ENCODE measurements at places on chromosomes 3 and 15. TPM values are rescaled to one million over a fixed set of nuclear protein-coding genes. Genes with fewer than 3 reads are reported as not detected.

GRCh38 chr3:148975696-148976095, 15.6 kb upstream of the GYG1 start:
- no peaks in the 10 kb centered on the region for H3K36me3 ChIP-seq
- no peak for DNase-seq
- H3K4me1 ChIP-seq = peaks cover 2% of the 10 kb centered on the region
- no peak overlapping the region for H3K4me3 ChIP-seq
- H3K27ac ChIP-seq = no peak overlapping the region

- H3K27me3 ChIP-seq = no peaks in the 10 kb centered on the region
- H3K36me3 ChIP-seq = no peaks in the 10 kb centered on the region
- no peak overlapping the region for H3K27ac ChIP-seq
- no peak for DNase-seq
- H3K4me1 ChIP-seq = no peaks in the 10 kb centered on the region
Observed at GRCh38 chr15:97459771-97460170, 500.7 kb upstream of the ARRDC4 start.

CPNE9 gene
- not detected for total RNA-seq

DNA sequence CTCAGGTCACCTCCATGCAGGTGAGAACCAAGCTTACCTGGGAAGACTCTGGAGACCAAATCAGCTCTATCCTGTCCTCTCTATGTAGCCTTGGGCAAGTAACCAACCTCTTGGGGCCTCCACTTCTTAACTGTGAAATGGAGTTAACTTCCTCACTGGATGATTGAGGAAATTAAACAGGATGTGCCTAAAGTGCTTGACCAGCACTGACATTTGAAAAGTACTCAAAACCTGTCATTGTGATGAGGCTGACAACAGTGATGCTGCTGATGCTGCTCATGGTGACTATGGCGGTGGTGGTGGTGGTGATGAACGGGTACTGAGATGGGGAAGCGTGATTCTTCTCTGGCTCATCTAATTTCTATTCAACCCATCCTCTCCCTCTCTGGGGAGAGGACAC, 22.3 kb downstream of the VIPR1 start:
- H3K36me3 ChIP-seq = peaks cover 10% of the 10 kb centered on the region
- H3K27ac ChIP-seq = no peak overlapping the region
- H3K4me3 ChIP-seq = no peak overlapping the region
- peak; percentile 25 for DNase-seq
- peaks cover 50% of the 10 kb centered on the region for H3K4me1 ChIP-seq

PSTPIP1 gene
- total RNA-seq = 113 TPM

GRCh38 chr3:26621906-26622620, 509 bp upstream of the LRRC3B start:
- no peak overlapping the region for H3K27ac ChIP-seq
- peaks cover 36% of the 10 kb centered on the region for H3K27me3 ChIP-seq
- no peak overlapping the region for H3K4me3 ChIP-seq
- H3K4me1 ChIP-seq = no peaks in the 10 kb centered on the region
- H3K36me3 ChIP-seq = no peaks in the 10 kb centered on the region

GADL1 gene
- not detected for total RNA-seq

DNA sequence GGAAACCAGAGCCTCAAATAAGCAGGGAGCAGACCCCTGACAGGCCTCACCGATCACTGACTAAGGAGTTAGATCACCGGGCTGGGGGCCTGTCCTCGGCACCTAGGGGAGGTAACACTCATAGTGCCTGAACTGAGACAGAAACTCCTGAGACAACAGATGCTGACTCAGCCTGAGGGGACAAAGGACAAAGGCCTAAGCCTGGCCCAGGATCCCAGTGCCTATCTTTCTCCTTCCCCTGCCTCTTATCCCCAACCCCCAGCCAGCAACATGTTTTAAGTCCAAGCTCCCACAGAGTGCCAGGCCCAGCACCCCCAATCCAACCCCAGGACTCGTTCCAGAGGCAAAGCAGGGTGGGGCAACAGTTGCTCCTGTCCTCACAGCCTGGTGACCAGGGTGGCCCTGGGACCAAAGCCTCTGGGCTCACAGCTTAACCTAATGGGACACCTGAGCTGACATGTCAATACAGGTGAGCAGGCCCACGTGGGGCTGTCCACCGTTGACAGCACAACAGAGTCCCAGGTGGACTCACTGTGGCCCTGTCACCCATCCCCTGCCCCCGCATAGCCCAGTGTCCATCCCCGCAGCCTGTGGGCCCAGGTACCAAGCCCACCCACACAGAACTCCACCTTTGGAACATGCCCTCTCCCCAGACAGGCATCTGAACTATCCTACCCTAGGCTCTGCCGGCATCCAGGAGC, 37.4 kb downstream of the ADCY5 start:
- H3K36me3 ChIP-seq = no peaks in the 10 kb centered on the region
- no peak overlapping the region for H3K27ac ChIP-seq
- no peaks in the 10 kb centered on the region for H3K4me1 ChIP-seq
- H3K27me3 ChIP-seq = peaks cover 2% of the 10 kb centered on the region

- no peaks in the 10 kb centered on the region for H3K36me3 ChIP-seq
- H3K4me3 ChIP-seq = no peak overlapping the region
- peaks cover 23% of the 10 kb centered on the region for H3K27me3 ChIP-seq
Observed at GRCh38 chr15:86231864-86232721, 152.4 kb downstream of the AGBL1 start.

GRCh38 chr3:10392906-10393461, 72.1 kb upstream of the SEC13 start:
- peaks cover 27% of the 10 kb centered on the region for H3K4me1 ChIP-seq
- H3K27ac ChIP-seq = no peak overlapping the region
- DNase-seq = no peak
- H3K4me3 ChIP-seq = no peak overlapping the region
- H3K36me3 ChIP-seq = no peaks in the 10 kb centered on the region

SCAMP5 gene
- total RNA-seq = 1.1 TPM
